ENCODE measurements at places on chromosomes 1 and 21. TPM values are rescaled to one million over a fixed set of nuclear protein-coding genes. Genes with fewer than 3 reads are reported as not detected.

Gene MRPS15
- 64.8 TPM for polyA plus RNA-seq

Gene LAMB3
- polyA plus RNA-seq, result 3.3 TPM

Gene CD1E
- not detected for polyA plus RNA-seq

Gene SPATA1
- polyA plus RNA-seq, result 0.81 TPM

Gene GBP7
- not detected for polyA plus RNA-seq

Measured in AG04450 (cell line).